ENCODE measurements at places on chromosomes 12 and 14.

DNA sequence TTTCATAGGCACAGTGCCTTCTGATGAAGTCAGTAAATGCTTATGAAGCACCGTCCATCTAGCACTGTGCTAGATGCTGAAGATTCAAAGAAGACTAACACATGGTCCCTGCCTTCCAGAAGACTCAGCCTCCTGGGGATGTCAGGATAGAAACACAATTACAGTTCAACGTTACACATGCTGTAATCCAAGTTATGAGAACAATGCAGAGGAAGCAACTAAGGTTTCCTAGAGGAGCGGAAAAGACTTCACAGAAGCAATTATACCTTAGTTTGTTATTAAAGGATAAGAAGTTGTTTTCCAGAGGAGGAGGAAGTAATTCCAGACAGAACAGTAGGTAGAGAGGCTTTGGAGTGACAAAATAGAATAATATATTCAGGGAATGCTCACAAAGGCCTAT, 66.9 kb upstream of the FGD4 start:
- no peak for DNase-seq

GRCh38 chr12:49388682-49389386, 21.6 kb downstream of the SPATS2 start:
- DNase-seq: no peak

DNA sequence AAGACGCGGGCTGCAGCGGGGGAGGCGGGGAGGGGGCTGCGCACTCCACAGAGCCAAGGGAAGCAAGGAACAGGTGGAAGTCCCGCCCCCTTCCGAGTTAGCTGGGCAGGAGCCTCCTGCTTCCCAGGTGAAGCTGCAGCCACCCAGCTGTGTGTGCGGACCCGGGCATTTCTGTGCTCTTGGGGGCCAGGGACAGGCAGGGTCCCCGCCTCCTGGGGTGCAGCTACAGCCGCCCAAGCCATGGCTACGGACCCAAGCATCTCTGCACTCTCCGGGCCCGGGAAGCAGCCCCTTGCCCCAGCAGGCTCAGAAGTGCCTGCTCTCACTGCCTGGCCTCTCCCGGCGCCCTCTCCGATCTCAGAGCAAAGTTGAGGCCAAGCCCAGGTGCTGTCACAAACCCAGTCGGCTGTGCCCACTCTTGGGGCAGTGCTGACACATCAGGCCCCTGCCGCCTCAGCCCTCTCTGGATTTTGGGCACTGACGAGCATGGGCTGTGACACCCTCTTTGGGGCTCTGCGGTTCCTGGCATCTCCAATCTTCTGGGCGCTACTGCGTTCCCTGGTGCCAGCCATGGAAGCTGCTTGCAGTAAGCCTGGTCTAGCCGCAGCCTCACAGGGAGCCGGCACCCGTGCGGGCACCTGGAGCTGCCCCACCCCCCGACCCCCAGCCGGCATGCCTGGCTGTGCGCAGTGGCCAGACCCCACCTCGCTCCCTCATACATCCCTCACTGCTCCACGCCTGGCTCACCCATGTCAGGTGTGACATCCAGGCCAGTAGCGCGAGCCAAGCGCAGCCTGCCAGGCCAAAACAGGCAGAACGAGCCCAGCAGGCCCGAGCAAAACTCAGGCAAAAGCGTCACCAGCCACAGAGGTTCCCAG, 8.5 kb upstream of the MGAT4C start:
- no peak for DNase-seq

GRCh38 chr14:95123891-95124579, 33.3 kb downstream of the DICER1 start:
- DNase-seq: peak; percentile 78

DNA sequence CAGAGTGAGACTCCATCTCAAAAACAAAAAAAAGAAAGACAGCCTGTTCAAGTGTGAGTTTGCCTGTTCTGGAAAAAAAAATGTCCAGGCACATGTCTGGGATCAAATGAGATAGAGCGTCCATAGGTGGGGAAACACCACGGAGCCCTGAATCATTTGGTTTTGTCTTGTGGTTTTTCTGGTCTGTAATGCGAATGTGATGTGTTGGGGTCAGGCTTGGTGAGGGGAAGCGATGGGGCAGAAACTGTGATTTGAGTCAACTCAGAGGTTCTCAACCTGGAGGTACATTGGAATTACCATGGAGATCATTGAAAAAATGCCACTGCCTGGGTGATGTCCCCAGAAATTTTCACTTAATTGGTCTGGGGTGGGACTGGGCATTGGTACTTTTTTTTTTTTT, 183.9 kb upstream of the PWP1 start:
- DNase-seq: no peak

DNA sequence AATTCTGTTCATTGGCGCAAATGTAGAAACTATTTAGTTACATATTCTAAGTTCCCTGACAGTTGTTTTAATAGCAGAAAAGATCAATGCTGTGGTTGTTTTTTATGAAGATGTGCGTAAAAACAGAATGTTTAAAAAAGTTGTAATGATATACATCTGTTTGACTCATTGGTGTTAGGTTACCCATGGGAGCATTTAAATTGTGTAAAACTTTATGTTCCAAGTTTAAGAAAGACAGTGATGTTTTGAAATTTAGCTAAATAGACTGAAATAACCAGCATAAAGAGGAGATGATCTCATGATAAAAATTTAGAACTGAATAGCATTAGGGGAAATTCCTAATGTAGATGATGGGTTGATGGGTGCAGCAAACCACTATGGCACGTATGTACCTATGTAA, 3.6 kb downstream of the PELI2 start:
- no peak for DNase-seq

GRCh38 chr14:60116181-60116580, 24.5 kb downstream of the PCNX4 start:
- DNase-seq: no peak

- DNase-seq: no peak
Measured at GRCh38 chr12:120099738-120100137, 16.8 kb downstream of the RAB35 start.

DNA sequence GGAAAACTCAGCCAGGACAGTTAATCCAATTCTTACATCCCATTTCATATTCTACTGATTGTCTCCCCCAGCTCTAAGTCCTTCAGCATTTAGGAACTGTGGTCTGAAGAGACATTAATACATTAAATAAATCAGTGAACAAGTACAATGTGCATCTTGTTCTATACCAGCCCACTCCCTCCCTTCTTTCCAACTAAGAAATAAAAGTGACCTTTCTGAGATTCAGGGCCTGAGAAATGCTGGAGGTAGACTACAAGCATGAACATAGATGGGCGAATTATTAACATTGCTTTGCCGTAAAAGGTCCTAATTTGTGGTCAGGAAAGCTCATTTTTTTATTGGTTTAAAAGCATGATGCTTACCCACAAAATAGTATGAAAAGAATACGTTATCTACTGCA, 113.1 kb downstream of the NELL2 start:
- no peak for DNase-seq

- DNase-seq: peak; percentile 47
Measured at GRCh38 chr14:88380405-88380804, 5.1 kb upstream of the SPATA7 start.

GRCh38 chr12:72692338-72692737, 420.2 kb downstream of the TRHDE start:
- no peak for DNase-seq
